ENCODE measurements at places on chromosomes 6 and 20. TPM values are rescaled to one million over a fixed set of nuclear protein-coding genes. Genes with fewer than 3 reads are reported as not detected.

The MLN gene
- total RNA-seq = not detected

The KIAA1755 gene
- 1.1 TPM for total RNA-seq

The PLAGL1 gene
- 10.1 TPM for total RNA-seq

The CDSN gene
- not detected for total RNA-seq

The OVOL2 gene
- not detected for total RNA-seq

The TAAR9 gene
- total RNA-seq = not detected

The LRRN4 gene
- total RNA-seq = not detected

The TRIM15 gene
- not detected for total RNA-seq

The ERVFRD-1 gene
- not detected for total RNA-seq

The ZSCAN16 gene
- 4.2 TPM for total RNA-seq

The PABPC1L gene
- 6.2 TPM for total RNA-seq

The ACSS1 gene
- total RNA-seq = 2.0 TPM

The TSPO2 gene
- not detected for total RNA-seq

The HLA-DQB2 gene
- total RNA-seq = not detected

The TMEM74B gene
- not detected for total RNA-seq

The NT5E gene
- total RNA-seq = 427 TPM

The GLP1R gene
- total RNA-seq = not detected

The TUBB1 gene
- total RNA-seq = 0.20 TPM

The AIF1 gene
- not detected for total RNA-seq

The TMEM244 gene
- 2.5 TPM for total RNA-seq

The HLA-DOA gene
- total RNA-seq = not detected

The CST4 gene
- total RNA-seq = not detected

The MEP1A gene
- not detected for total RNA-seq

The FKBP1C gene
- 1.7 TPM for total RNA-seq

The MUCL3 gene
- not detected for total RNA-seq

The UST gene
- 5.7 TPM for total RNA-seq

The CPNE5 gene
- total RNA-seq = not detected

The LAMA2 gene
- 0.84 TPM for total RNA-seq

The CLVS2 gene
- total RNA-seq = not detected

The F13A1 gene
- not detected for total RNA-seq

The FAM83C gene
- total RNA-seq = not detected
